Mesothelial cell of epicardium (in vitro differentiated cells): ENCODE measurements at places on chromosomes 12 and 14.

GRCh38 chr12:92528097-92528496 is 174.7 kb upstream of the PLEKHG7 start:
- no peak for DNase-seq

DNA sequence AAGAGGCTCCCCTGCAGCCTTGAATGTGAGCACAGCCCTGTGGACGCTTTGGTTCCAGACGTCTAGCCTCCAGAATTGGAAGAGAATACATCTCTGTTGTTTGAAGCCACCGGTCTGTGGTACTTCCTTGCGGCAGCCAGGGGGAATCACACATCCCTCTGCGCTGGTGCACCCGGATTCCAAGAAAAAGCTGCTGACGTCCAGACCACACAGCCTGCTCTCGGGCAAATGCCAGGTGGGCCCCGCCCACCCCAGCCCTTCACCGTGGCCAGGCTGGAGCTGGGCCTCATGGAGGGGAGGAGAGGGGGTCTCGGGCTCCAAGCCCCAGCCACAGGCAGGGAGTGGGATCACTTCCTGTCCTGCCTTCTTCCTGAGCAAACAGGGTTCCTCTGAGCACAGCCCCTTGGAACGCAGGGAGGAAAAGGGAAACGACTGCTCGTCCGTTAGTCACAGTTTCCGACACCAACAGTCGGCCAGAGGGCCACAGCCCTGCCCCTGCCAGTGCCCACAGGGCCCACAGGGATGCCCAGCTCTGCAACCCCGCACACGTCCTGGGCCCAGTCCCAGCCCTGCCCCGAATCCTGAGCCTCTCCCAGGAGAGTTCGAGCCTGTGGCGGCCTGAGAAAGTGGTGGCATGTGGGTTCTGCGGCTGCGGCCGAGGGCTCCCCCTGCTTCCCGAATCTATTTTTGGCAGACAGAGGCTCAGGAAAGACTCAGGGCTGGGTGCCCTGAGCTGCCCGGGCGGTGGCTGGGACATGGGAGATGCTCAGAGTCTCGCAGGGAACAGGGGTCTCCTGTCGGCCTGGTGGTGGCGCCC is 85.3 kb downstream of the RFLNA start:
- no peak for DNase-seq

- DNase-seq, result no peak
Measured at GRCh38 chr14:49951691-49952345, 58.9 kb downstream of the ARF6 start.

DNA sequence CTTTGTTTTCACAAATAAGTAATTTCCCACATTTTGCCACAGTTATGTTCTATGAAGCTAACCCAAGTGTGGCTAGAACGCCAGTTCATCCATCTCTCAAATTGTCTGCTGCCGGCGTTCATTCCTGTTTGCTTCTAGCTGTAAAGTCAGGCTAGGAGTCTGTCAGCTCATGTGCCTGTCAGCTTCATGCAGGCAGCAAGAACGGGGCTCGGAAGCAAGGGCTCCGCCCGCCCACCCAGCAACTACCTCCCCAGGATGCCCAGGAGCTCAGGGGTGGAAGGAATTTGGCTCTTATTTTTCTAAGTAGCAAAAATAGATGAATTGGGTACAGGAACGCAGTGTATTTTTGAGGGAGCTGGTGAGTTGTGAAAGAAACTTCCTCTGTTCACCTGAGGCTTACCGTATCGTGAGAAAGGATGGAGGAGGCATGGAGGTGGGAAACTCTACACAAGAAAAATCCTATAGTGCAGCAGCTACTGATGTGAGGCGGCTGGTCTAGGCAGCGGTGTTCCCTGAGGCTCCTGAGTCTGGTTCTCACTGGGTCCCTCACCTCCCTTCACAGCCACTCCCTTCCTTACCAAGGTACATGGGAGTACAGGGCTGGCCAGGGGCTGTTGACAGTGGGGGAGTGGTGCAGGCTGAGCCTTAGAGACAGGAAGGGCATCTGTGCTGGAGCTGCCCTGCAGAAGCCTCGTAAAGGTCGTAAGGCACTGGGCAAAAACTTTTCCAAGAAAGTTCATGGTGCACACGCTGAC is 54.5 kb upstream of the AMN start:
- DNase-seq, result no peak

GRCh38 chr12:118959348-118959747 is 22.0 kb upstream of the SRRM4 start:
- DNase-seq, result no peak

- DNase-seq, result no peak
Measured at GRCh38 chr12:14696265-14696741, at the start of gene GUCY2C. Gene GUCY2C (minus strand): TSS chr12:14696599. CDS start chr12:14696448, 151 bp downstream.

DNA sequence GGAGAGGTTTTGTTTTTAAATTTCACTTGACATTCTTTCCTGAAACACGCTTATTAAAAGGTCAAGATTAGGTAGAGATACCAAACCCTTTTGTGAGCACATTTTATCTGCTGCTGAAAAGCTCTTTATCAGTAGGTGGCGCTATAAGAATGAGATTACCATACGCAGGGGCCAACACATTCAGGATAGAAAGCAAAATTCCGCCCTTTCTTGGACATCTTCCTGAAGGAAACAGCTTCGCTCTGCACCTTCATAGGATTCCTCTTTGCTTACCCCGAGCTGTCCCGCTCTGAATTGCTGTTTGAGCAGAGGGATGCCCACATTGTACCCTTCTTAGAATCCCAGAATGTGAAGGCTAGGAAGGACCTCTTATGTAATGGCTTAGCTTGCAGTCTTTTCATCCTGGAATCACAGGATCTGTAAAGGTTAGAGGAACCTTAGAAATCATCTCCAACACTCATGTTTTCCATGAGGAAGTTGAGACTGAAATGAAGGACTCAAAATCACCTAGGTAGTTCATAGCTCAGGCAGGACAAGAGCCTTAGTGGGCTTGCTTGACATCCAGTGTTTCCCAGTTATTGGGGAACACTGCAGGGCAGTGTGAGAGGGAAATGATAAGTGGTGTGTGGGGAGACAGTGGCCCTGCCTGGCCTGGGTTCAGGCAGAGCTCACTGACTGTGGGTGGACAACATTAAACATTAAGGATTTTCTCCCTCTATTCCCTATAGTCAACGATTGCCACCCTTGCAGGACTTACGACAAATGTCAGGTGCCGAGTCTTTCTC is 38.7 kb upstream of the CRY1 start:
- no peak for DNase-seq

GRCh38 chr14:102095231-102095870 is 8.5 kb upstream of the HSP90AA1 start:
- DNase-seq, result no peak

DNA sequence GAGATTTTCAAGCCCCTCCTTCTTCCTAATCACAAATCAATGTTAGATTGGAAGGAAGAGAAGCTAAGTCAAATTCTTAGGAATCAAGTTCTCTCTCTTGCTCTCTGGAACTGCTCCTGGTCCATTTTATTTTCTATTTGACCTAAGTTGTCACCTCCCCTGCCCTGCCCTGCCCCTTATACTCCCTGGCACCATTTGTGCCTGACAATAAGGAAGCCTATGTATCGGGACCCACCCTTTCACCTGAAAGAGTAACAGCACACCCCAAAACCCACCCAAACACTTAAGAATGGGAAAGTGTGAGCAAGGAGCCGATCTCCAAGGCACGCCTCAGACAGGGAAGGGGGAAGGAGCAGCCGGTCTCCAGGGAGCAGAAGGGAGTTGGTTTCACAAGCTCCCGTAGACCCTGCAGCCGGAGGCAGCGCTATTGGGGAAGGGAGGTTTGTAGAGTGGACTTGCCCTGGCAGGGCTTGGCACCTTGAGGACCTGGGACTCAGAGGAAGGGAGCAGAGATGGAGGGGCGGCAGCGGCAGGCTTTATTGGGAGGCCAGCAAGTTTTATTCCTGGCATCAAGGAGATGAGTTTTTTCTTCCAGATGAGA is 1.6 kb downstream of the LRRC74A start:
- no peak for DNase-seq

DNA sequence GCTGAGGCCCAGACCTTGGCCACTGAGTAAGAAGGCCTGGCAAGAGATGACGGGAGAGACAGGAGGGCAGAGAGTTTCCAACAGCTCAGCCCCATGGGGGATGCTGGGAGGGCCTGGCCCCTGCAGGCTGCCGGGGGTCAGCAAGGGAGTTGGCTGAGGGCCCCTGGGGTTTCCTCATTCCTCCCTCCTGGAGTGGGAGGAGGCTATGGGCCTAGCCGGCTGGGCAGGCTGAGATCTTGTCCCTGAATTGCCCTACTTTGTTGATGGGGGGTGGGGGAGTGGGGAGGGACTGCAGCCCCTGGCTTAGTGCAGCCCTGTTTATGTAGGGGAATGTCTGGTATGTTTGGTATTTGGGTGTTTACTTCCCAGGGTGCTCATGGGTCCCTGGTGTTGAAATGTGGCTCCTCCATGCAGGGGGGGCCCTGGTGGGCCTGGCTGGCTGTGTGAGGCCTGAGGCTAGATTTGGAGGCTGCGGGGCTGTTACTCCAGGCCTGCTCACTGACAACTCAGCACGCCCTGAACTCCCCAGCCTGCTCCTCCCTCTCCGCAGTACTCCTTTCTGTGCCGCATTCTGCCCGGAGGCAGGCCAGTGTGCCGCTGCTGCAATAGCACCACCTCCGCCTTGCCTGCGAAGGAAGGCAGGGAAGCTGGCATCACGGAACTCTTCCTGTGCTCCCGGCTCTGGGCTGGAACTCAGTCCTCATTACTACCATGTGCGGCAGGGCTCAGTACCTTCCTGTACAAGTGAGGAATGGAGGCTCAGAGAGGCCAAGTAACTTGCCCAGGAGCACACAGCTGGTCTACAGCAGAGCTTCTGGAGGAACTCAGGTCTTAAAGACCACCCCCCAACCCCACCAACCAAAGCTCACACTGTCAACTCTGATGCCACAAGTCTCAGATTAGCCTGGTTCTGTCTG is 25.3 kb downstream of the JDP2 start:
- peak; percentile 83 for DNase-seq

DNA sequence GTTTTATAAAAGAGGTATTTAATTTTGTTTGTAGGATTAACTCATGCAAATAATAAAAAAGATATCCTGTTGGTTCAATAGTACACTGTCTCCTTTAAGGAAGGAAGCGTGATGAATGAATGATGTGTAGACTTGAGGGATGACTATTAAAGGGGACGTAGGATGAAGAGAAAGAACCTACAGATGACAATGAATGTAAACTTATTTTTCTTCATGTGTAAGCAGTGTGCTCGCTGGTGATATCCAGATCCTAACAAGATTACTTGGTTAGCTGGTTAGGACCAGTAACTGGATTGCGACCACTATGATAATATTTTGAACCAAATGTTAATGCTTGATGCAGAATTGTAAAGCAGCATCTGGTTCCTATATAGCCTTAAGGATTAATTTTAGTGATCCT is 2.6 kb downstream of the ARF6 start:
- no peak for DNase-seq

DNA sequence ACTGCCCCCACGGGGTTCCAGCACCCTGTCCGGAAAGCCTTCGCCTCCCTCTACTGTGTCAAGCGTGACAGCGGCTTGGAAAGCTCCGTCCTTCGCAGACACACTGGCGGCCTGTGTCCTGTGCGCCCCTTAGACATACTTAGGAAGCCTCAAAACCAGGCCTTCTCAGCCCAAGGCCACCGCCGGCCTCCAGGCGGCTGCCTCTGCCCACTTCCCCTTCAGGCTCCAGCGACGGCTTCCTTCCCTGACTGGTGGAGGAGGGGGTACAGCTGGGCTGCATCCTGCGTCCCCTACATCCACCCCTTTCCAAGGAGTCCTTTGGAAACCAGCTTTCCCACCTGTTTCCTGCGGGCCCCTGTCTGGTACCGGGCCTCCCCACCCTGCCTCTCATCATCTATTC is 2.5 kb upstream of the CACNA2D4 start:
- DNase-seq, result no peak

- DNase-seq, result no peak
Measured at GRCh38 chr12:104942075-104942474, 16.0 kb downstream of the SLC41A2 start.

GRCh38 chr14:74942608-74943007 is 12.8 kb downstream of the PGF start:
- DNase-seq, result no peak

DNA sequence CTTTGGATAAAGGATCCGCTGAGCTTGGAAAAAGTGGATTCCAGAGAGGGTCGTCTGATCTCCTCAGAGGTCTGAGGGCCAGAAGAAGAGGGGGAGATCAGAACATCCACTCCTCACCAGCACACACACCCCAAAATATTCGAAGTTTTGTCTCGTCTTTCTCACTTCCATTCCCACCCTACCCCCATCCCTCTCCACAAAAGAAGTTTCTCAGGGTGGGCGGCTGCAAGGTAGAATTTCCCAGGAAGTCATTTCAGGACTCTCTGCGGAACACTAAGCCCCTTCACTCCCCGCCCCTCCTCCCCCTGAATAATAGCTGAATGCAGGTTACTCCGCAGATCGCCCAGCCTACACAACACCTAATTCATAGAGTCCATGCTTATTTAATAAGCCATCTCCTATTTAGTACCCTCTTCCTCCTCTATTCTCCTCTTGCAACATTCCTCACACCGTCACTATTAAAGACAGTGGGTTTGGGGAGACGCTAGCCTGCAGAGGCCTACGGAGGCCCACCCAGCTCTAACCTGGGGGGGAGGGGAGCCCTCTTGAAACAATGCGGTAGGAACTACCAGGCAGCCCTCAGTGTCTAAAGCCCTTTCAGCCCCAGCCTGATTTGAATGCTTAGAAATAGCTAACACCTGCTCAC is 649 bp upstream of the SALL2 start:
- DNase-seq, result no peak

DNA sequence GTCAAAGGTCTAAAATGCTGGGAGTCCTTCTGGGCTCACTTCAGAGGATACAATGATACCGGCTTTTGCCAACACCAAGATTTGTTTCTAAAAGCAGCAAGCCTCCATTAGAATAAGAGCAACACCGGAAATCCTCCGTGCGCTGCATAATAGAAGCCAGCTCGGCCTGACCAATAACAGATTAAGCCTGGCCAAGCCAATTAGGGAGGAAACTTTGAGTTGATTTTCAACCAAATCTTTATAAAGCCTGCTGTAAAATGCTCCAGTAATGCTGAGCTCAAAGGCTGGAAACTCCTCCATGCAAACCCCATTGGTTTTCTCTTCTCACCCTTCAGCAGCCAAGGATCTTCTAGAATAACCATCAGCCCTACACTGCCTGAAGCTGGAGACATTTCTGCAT is 150.1 kb downstream of the NTF3 start:
- DNase-seq, result no peak

DNA sequence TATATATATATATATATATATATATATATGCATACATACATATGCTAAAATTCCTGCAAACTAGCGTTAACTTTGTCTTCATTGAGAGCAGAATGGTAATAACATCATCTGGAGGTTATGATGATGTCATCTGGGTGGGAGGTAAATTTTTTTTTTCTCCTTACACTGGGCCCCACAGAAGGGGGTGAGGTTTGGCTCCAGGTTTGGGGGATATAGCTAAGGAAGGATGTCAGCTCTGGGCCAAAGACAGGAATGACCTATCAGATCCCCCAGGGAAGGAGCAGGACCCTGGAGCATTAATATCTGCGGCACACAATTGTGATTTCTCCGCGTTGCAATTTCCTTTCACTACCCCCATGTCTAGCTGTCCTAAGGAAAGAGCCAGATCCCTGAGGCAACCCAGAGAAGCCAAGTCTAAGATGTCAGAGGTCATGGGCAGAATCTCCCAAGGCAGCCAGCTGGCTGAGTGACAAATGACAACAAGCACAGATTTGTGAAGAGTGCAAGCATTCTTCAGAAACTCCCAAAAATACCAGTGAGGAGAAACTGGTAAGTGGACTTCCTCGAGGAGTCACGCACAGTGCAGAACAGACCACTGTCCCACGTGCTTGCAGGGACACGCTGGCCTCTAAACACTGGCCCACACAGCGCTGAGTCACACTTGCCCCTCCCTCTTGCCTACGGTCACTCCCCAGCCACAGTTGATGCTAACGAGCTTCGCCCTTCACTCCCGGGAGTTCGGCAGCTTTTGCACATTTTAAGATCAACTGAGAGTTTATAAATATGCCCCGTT is 9.9 kb downstream of the UBC start:
- DNase-seq, result no peak
